ENCODE measurements at places on chromosomes 1 and 21.

GRCh38 chr1:48917901-48918603 lies 141.4 kb upstream of the BEND5 start:
- DNase-seq: no peak

- no peak for DNase-seq
Measured at GRCh38 chr1:62090016-62090415, 104.6 kb upstream of the L1TD1 start.

- no peak for DNase-seq
Measured at GRCh38 chr1:145707183-145707867, at the start of gene PDZK1. Gene PDZK1, minus strand, starts transcription at chr1:145707368. Its CDS starts 19,347 bp downstream, at chr1:145688021.

- no peak for DNase-seq
Measured at GRCh38 chr1:200970771-200971427, 52.6 kb downstream of the KIF21B start.

GRCh38 chr1:228007049-228007800 lies 427 bp downstream of the WNT3A start:
- DNase-seq: no peak

DNA sequence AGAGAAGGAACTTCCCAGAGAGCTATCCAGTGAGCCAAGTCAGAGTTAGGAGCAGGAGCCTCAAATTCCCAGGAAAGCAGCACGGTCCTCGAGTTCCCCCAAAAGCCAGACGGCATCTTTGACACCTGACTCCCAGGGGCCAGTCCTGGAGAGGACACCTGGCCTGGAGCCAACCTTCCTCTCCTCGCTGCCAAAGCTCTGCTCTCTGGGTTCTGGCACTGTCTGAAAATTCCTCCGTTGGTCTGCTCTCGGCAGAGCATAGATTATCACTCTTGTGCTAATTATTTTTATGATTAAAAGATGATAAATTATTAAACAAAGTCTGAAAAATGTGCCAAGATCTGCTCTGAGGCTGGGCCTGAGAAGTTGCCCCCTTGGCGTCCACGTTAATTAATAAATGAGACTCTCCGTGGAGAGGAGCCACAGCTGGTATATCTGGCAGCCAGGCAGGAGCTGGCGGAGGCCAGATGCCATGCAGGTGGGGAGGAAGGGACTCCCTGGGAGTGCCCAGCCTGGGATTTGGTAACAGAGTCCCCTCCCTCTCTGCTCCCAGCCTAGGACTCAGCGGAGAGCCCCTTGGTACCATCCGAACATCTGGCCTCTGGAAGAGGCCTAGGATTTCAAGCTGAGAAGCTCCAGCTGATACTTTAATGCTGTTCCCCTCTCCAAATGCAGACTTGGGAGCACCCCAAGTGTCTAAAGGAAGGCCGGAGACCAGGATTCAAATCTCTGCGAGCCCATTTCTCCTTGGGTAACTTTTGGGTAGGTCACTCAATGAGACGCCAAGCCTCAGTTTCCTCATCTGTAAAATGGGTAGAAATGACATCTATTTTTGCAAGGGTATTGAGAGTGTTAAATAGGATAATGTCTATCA lies 163.7 kb upstream of the POU3F1 start:
- no peak for DNase-seq

DNA sequence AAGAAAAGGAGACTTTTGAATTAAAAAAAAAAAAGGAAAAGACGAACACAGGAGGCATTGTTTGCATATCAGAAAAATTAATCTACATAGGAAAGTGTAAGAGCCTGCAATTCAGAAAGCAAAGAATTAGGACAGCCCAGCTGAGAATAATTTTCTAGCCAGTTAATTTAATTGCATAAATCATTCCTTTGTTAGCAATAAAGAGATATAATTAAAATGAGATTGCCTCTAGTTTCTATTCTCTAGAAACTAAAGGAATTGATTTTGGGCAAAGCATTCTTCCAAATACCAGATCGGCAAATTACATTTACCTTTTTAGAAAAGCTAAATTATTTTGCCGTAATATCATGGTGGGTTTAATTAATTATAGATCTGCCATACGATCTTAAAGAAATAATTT lies 46.0 kb downstream of the NUF2 start:
- DNase-seq: no peak

GRCh38 chr1:184970691-184971161 lies 3.6 kb downstream of the NIBAN1 start:
- DNase-seq: peak; percentile 62

- DNase-seq: no peak
Measured at GRCh38 chr1:29999595-29999994, 723.8 kb downstream of the MATN1 start.

DNA sequence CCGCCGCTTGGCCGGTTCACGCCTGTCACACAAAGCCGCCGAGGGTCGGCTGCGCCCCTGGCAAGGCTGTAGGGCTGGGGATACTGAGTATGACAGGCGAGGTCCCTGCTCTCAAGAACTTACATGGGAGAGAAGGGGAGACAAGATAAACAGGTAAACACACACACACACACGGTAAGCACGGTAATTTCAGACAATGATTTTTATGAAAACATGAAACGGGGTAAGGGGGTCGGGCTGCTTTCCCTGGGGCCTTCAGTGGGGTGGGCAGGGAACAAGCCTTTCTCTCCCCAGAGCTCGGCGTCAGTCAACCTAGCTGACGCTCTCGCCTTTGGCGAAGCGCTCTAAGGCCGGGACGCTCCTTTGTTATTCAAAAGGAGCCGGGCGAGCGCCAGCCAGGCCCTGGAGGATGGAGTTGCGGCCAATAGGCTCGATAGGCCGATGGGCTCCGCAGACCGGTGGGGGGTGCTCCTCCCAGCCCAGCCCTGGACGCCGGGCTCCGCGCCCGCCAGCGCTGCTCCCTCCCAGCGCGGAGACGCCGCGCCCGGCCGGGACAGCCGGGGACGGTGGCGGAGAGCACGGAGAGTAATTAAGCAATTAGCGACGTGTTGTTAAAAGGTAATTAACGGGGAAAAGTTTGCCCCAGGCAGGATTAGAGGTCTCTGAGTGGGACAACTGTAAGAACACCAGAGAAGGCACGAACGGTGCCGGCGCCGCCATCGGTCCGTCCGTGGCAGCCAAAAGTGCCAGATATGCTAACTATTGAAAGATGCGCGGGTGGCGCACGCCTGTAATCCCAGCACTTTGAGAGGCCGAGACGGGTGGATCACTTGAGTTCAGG lies 950 bp upstream of the INKA2 start:
- peak; percentile 63 for DNase-seq

DNA sequence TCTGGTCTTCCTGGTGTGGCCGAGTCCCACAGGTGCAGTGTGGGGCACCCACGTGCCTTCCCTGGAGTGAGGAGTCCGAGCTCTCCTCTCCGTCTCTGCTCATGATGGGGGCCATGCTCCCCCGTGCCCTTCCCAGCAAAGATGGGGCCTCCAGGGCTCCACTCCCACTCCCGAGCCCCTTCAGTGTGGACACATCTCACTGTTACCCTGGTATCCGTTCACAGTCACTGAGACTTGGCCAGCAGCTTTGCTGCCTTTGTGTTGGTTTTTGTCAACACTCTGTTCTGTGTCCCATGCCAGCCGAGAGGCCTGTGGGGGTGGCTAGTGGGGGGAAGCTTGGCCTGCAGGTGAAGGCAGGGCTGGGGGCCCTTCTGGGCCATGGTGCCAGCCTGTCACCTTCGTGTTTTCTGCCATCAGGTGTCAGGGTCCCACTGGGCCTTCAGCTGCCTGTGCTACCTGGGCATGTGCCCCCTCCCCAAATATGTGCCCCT lies 46.9 kb upstream of the POFUT2 start:
- no peak for DNase-seq

DNA sequence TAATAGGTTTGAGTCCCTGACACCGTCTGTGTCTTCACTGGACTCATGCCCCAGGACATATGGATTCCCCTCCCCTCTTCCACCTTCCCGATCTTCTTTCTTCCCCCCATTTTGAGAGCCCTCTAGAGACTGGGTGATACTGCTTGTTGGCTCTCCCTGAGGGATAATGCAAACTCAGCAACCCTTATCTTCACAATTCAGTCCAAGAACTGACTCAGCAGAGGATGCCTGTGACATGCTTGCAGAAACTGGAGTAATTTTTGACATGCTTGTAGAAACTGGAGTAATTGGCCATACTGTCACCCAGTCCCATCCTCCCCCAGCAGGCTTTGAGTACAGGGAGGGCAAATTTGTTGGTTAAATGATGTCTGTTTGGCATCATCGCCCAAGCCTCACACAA lies 127.6 kb upstream of the CTTNBP2NL start:
- DNase-seq: no peak

DNA sequence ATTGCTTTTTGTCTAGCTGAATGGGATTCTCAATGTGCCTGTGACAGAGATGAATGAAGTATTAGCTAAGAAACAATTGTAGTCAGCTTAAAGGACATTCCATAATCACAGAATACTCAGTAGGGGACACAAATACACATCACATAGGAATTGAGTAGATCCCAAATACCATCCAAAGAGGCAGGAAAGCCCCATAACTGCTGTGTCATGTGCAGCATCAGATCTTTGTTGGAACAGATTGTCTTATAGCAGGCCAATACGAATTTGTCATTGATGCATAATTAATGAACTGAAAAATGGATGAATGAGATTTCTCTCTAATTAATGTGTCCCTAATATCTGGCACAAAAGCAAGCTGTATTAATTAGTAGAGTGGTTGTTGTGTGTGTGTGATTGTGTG lies 82.3 kb upstream of the S1PR1 start:
- DNase-seq: no peak

- no peak for DNase-seq
Measured at GRCh38 chr1:156121457-156121856, 6.9 kb downstream of the LMNA start.

- no peak for DNase-seq
Measured at GRCh38 chr1:151606384-151606783, 5.5 kb upstream of the SNX27 start.

DNA sequence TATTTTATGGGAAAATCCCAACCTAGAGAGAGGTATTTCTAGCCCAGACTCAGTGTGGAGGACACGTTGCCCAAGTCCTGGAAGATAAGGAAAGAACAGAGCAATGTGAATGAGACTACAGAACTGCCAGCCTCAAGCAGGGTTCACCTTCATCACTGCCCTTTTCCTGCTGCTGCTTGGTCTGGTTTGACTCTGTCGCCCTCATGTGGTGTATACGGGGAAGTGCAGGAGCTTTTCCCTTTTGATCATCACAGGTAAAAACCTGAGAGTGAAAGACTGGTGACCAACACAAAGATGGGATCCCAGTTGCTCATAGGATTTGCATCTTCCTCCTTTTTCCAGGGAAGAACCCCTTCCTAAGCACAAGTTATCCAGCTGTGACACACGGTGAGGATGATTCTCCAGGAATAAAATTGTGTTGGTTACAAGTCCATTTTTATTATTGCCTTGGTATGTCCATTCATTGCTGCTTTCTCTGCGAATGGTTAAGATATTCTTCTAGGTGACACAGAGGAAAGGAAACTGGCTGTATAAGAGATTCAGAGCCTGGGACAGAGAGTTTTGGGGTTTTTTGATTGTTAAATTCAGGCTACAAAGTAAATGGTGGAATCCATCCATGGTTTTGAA lies 89.5 kb upstream of the CD53 start:
- peak; percentile 38 for DNase-seq

- no peak for DNase-seq
Measured at GRCh38 chr1:154999571-155000410, 2.8 kb upstream of the ZBTB7B start.

DNA sequence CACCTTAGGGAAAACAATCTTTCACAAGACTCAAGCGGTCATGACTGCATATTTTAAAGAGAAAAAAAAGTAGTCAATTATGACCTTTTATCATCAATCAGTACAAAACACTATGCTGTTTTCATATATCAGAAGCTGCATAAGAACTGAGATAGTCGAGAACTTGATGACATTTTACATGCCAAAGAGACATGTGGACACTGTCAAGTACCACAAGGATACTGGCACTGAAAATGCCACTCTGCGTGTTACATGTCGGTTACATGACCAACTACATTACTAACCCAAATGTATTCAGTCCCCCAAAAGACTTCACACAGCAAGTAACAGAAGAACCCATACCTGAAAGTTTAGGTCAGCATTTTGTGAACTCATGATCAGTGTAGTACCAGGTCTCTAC lies 975.0 kb upstream of the ADGRL4 start:
- no peak for DNase-seq

DNA sequence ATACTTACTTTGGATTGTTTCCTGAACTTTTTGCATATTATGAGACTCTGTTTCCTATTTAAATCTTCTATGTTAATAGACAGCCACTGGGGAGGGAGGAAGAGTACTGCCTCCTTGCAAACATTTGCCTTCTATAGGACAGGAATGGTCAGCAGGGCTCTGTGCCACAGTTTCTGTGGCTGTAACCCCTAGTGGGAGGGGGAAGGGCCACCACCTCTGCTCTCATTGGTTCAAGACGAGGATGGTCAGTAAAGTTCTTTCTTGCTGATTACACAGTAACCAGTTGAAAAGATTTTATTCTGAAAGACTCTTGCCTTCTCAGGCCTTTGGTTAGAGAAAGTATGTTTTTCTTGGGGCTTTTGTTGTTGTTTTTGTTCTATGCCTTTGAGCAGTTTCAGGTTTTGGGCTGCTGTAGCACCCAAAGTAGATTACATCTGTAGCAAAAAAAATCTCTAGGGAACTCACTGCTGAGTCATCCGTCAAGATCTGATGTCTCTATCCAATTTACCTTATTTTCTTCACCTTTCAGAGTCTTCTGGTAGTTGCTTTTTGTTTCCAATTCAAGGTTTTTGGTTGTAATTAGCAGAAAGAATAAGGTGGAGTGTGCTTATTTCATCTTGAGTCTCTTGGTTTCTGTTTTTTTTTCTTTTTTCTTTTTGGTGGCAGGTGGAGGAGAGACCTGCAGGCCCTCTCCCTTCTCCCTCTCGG lies 23.1 kb downstream of the SLC35A3 start:
- no peak for DNase-seq

- no peak for DNase-seq
Measured at GRCh38 chr1:236120721-236121153, 21.6 kb upstream of the GPR137B start.

DNA sequence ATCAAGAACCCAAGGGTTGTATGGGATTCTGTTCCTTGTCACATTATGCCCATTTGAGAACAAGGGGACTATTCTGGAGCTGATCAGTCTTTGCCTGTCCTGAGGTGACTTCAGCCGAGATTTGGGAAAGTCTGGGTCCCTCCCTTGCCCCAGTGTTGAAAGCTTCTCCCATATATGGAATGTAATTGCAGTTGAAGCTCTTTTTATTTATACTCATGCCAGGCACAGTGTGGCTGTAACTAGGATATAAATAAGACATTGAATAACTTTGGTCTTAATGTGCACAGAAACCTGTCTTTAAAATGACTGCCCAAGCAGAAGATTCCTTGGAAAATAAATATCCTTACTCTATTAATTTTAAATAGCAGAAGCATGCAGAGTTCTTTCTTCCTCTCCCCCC lies 15.2 kb downstream of the AKNAD1 start:
- DNase-seq: peak; percentile 35

- DNase-seq: no peak
Measured at GRCh38 chr1:172326136-172326535, 94.3 kb upstream of the C1orf105 start.

Measured in HCEC 1CT (cell line).